Mesothelial cell of epicardium (in vitro differentiated cells): ENCODE measurements at places on chromosomes 3 and 15. TPM values are rescaled to one million over a fixed set of nuclear protein-coding genes. Genes with fewer than 3 reads are reported as not detected.

DNA sequence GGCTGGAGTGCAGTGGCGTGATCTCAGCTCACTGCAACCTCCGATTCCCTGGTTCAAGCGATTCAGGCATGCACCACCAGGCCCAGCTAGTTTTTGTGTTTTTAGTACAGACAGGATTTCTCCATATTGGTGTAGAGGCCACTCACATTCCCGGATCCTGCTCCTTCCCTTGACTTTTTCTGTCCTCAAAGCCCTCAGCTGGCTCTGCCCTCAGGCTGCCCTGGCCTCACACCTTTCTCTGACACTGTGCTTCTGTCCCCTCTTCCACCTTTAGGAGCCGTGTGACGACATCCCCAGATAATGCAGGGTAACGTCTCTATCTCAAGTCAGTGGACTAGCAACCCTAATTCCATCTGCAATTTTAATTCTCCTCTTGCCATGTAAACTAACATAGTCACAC lies 8.6 kb upstream of the CYFIP1 start:
- DNase-seq, result no peak

- DNase-seq, result no peak
These were observed 16.9 kb downstream of the THBS1 start for GRCh38 chr15:39597751-39598185.

- DNase-seq, result no peak
These were observed 309.4 kb upstream of the WNT5A start for GRCh38 chr3:55796533-55796932.

DNA sequence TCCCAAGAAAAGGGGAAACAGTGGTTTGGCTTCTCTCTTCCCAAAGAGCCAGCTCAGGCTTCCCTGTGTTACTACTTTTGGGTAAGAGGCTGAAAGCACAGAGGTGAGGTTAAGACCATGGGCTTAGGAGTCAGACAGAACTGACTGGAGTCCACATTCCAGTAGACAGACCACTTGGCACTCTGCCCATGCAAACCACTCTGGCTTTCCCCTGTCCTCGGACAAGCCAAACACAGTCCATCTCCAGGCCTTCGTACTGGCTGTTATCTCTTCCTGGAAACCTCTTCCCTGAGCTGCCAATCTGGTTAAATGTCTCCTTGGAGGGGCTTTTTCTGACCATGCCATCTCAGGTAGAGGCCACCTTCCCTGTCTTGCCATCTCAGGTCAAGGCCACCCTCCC lies 53.1 kb upstream of the FAM3D start:
- no peak for DNase-seq

DNA sequence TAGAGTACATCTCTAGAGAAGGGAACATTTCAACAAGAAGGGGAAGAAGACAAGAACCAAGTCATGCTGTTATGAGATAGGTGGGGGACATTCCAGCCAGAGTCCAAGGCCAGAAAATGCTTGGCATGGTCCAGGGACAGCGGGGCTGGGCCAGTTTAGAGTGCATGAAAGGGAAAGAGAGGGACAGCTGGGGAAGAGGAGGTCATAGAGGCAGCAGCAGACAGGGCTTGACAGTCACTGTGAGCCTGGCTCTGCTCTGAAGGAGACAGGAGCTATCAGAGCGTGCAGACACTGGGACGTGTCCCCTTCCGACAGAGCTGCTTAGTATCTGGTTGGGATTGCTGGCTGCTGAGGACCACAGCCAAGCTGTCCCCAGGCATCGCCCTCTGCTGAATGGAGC lies 35.7 kb upstream of the PRR20G start:
- no peak for DNase-seq

- no peak for DNase-seq
These were observed 16.6 kb downstream of the KLF15 start for GRCh38 chr3:126340596-126340942.

DNA sequence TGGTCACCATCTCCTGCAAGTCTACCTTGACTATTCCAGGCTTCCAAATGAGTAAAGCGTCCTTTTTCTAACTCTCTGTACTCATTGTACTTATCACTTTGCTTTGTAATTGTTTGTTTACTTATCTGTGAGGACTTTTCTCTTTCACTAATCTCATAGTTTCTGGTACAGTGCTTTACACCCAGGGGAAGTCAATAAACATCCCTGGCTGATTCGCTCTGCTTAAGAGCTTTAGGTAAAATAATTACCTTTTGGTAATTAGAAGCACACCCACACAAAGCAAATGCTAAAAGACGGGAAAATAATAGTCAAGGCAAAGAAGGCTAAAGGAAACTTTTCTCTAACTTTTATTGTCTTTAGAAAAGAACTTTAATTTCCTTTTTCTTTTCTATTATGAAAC lies 466.9 kb upstream of the ROBO1 start:
- DNase-seq, result no peak

- no peak for DNase-seq
These were observed 96.6 kb downstream of the SEMA6D start for GRCh38 chr15:47813748-47814384.

The CCR2 gene
- not detected in 3 replicates for total RNA-seq

The ITIH4 gene
- total RNA-seq, result 12.0 to 13.9 TPM (median 13.5 TPM) in 3 replicates

The TMEM207 gene
- not detected in 3 replicates for total RNA-seq
